Left lobe of liver (tissue), 2 donors: ENCODE measurements at places on chromosomes 5 and 9. TPM values are rescaled to one million over a fixed set of nuclear protein-coding genes. Genes with fewer than 3 reads are reported as not detected.

PAPPA gene
- total RNA-seq, result 0.13 TPM

SEMA6A gene
- total RNA-seq, result 7.9 TPM

FAM78A gene
- 1.2 TPM for total RNA-seq

CARD6 gene
- 2.4 TPM for total RNA-seq

SYK gene
- 3.2 TPM for total RNA-seq

GRCh38 chr9:97831843-97832636, 21.0 kb upstream of the FOXE1 start:
- DNase-seq, result no peak

DNA sequence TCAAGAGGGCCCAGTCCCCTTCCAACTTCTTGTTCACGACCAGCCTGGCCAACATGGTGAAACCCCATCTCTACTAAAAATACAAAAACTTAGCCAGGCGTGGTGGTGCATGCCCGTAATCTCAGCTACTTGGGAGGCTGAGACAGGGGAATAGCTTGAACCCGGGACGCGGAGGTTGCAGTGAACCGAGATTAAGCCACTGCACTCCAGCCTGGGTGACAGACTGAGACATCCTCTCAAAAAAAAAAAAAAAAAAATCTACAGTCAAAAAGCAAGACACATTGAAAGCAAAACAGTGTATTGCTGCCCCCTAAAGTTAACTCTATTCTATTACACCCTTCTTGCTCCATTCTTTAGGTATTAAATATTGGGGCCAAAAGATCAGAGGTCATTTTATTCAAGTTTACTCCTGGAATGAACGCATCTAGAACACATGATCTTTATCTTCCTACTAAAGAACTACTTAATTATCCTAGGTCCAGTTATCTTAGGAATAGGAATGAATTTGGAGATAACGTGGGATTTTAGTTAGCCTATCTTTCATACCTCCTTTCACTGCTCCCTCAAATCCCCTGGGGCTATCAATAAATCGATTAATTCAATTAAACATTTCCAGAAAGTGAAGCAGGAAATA, 2.4 kb downstream of the ATG12 start:
- DNase-seq, result no peak

GRCh38 chr9:13284011-13284410, 4.5 kb upstream of the MPDZ start:
- no peak for DNase-seq

DNA sequence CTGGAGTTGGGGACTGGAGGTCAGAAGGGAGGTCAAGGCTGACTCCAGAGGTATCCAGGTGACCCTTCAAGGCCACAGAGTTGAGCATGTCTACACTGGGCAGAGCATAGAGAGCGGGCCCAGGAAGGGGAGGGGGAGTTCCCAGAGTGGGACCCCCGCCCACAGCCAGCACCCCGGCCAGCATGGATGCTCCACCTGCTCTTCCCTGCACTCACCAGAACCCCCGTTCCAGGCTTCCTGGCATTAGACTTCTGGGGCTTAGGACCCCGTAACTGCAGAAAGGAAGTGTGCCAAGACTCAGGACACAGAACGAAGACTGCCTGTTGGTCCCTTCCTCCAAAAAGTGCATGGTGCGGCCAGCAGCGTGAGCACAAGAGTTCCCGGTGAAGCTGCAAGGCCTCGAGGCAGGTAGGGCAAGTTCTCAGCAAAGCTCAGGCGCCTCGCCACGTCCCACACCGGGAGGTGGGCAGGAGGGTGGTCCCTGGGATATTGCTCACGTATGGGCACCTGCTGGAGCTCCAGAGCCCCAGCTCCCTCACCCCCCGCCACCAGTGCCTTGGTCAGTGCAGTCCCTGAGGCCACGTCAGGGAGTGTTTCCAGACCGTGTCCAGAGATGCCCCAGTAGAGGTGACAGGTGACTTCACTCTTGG, 13.8 kb downstream of the ABO start:
- DNase-seq, result peak; percentile 40

GRCh38 chr5:160021831-160022446, 13.0 kb downstream of the TTC1 start:
- peak; percentile 51 for DNase-seq

DNA sequence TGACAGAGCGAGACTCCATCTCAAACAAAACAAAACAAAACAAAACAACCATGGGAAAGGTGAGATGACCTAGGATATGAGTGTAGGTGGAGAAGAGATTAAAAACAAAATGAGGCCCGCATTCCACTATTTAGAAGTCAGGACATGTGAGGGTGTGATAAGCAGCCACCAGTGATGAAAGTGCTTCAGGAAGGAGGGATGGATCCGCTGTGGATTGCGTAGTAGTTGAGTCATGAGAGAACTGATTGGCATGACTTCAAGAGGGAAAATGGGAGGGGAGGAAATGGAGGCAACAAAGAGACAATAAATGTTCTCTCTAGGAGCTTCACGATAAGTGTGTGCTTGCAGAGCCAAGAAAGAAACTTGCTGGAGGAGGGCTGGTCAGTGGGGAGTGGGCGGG, 367.6 kb downstream of the ARL15 start:
- no peak for DNase-seq

GRCh38 chr9:123525424-123525823, 169.4 kb downstream of the CRB2 start:
- no peak for DNase-seq

- DNase-seq, result no peak
These were observed 371.4 kb downstream of the TLE1 start for GRCh38 chr9:81317939-81318338.

DNA sequence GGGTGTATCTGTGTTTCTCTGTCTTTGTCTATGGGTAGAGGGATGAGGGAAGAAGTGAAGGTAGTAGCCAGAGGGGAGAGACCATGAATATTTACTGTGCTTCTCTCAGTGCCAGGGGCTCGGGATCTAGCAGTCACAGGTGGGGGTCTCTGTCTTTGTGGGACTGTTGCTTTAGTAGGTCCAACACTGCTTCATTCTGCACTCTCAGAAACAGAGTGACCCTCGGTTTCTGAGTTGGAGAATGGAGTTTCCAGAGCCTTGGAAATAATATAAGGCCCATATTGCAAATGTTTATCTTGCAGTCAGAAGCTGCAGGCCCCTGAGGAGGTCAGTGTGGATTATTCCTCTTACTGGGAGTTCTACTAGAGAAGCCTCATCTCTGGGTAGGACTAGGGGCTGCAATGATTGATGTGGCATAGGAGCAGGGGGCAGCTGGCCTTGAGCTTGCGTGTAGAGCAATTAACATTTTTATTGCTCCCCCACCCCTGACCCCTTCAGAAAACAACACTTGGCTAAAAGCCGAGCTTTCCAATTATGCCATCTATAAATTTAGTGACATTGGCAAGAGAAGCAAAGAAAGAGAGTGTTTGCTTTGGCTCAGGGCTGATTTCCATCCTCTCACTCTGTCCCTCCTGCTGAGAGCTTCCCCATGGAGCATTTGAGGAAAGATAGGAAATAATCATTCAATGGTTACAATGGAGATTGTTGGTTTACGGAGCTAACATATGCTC, 55.0 kb upstream of the TRPC7 start:
- DNase-seq, result no peak

- no peak for DNase-seq
These were observed 444.7 kb downstream of the PLK2 start for GRCh38 chr5:58015175-58015574.

DNA sequence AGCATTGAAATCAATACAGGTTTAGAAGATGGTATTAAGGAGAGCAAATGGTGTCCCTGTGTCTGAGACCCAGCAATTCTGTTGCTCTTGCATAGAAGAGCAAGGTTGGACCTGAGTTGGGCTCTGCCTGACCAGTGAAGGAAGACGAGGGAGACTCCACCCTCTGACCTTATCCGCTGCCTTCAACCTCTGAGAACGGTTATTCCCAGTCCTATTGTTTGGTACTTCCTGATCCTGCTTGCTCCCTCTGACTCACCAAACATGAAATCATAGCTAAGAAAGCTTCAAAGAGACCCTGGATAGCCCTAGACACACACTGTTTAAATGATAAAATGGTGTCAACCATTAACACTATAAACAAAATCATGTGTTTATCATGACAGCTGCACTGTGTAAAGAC, 218.5 kb downstream of the PLK2 start:
- DNase-seq, result no peak

- no peak for DNase-seq
These were observed 49.6 kb downstream of the CFAP77 start for GRCh38 chr9:132459661-132460060.

DNA sequence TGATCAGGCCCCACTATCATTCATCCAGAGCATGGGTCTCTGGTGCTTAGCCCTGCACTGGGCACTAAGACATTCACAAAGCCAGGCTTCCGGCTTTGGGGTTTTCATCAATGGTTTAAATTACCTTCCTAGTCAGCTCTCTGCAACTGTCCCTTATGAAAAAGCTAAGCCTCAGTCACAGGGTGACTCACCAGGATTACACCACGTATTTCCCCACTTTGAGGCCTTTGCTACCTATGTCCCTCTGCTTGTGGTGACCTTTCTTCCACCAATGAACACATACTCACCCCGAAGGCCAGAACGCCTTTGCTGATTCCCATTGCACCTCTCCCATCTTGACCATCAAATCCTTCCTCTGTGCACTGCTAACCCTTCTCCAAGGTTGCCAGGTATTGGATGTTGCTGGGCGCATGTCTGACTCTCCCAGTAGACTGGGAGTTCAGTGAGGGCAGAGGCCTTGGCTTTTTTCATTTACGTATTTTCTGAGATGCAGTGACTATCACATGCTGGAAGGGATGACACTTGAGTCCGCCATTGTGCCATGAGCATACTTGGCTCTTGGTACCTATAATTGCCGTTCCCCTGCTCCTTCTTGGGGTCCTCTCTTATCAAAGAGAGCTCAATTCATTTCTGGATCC, 58.7 kb upstream of the TNFSF8 start:
- no peak for DNase-seq

GRCh38 chr9:27428551-27428950, 95.5 kb upstream of the IFNK start:
- no peak for DNase-seq

DNA sequence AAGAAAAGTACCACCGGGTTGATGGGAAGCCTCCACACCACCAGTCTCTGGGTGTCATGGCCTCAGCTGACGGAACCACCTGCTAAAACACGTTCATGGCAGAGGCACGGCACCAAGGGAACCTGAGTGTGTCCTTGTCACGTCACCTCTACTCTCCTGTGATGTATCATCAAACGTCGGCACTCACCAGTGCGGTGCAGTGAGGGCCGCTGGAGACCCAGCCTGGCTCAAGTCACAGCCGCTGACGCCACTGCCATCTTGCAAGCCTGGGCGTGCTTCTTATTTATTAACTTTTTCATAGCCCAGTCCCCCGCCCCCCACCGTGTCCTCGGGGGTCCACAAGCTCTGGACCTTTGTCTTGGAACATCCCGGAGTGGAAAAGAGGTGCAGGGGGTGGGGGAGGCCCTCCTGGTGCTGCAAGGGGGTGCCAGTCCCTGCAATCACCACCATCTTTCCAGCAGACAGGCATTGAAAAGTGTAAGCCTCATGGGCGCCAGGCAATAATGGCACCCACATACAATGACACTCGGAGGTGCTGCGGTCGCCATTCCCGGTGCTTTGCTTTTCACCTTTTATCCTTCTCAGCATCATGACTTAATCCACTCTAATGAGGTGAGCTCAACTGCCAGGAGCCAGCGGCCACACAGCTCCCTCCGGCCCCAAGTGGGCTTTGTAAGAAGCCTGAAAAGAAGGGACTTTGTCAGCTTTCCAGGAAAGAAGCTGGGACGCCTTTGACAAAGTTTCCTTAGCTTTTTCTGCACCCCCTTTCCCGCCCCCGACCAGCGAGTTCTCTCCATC, 202.3 kb upstream of the IRX1 start:
- DNase-seq, result no peak

DNA sequence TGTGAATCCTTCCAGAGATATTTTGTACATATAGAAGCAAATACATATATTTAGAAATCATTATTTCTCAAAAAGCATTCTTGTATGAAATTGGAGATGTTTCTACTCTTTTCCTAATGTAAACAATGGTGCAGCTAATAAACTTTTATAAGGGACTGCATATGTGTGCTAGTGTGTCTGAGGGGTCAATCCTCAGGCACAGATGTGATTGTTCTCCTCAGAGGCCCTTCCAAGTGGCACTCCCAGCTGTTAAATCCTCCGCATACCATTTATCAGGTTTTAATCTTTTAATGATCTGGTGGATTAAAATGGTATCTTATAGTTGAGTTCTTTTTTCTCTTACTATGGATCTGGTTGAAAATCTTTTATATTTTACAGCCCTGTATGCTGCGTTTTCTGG, 5.6 kb upstream of the OMD start:
- no peak for DNase-seq

DNA sequence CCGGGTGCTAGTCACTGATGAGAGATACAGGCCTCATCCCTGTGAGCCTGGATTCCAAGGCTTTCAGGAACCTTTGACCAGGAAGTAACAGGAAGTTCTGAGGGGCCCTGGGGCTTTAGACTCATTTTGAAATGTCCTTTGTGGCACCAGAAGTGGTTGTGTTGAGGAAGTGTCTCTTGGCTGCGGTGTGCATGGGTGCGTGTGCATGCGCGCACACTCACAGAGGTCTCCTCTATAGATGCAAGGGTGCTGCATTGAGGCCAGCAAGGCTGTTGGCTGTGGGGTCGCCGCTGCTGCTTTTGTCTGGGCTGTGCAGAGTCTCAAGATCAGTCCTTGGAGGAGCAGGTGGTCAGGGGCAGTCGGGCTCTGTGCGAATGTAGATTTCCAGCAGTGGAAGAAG, 7.6 kb downstream of the RAB24 start:
- no peak for DNase-seq

DNA sequence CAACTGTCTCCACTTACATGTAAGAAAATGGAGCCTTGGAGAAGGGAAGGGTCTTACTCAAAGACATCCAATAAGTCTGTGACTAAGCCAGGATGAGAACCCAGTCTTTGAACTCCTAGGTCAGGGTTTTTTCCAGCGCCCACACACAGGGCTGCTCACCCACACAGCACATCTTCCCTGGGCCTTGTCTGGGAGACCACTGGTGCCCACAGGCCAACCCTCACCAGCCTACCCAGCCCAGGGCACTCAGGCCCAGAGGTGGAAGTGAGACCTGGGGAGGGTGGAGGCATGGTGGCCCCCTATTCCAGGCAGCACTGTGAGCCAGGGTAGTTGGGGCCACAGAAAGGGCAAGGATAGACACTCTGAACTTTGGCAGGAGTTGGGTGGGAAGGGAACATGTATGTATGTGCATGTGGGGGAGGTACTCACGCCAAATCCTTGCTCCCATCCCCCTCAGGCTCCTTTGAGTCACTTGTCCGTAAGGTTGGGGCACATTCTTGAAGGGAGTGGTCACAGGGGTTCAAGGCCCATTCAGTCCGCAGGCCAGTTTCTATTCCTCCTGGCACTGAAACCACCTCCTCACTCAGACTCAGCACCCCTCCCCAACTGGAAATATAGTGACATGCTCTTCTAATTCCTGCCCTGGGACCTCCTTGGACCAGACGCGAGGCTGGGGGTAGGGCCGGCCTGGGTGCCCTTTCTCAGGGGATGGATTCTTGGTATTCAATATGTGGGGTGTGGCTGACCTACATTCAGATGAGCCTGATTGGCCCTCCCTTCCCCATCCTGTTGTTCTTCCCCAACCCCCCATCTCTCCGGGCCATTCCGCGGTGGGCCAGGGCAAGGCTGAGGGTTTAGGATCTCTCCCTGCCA, 2.9 kb upstream of the SLC4A9 start:
- no peak for DNase-seq
